ENCODE measurements at places on chromosomes 12 and 14.

DNA sequence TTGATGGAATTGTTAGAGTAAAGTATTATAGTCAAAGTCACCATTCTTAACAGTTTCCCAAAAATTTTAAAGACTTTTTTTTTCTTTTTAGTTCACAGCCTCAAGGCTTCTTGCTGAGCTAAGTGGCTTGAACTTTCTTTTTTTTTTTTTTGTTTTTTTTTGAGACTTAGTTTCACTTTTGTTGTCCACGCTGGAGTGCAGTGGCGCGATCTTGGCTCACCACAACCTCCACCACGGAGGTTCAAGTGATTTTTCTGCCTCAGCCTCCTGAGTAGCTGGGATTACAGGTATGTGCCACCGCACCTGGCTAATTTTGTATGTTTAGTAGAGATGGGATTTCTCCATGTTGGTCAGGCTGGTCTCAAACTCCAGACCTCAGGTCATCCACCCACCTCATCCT lies 92.8 kb downstream of the SETD3 start:
- peak; percentile 50 for DNase-seq

DNA sequence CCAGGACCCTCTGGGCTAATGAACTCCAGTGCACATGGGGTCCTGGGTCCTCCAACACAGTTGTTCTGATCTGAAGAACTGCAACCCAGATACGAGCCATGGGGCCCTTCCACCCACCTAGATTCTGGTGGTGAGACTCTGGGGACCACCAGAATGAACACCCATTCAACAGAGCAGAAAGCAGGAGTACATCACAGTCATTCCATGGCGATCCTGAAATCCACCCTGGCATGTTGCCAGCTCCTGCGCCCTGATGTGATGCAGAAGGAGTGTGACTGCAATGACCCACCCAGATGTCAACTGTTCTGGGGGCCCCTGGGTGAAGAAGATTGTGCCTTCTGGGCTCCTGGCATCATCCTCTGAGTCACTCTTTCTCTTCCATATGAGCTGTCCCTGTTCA lies 211.6 kb downstream of the KIF26A start:
- no peak for DNase-seq

- DNase-seq = no peak
Measured at GRCh38 chr14:95394297-95395097, 74.8 kb upstream of the CLMN start.

DNA sequence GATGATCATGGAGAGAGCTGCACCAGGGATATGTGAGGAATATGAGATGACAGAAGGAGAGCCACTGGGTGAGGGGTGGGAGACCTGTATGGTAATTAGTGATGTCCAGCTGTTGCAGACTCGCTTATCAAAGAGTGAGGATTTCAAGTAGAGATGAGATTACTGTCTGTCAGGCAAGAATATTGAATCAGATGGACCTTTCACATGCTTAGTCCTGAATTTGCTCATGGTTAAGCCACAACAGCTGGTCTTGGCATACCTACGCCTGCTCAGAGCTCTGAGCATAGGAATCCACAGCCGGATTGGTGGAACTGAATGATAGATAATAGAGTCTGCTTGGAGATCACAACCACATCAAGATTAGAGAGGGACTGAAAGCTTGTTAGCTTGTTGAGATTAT lies 115.2 kb upstream of the ARHGAP5 start:
- DNase-seq = no peak

DNA sequence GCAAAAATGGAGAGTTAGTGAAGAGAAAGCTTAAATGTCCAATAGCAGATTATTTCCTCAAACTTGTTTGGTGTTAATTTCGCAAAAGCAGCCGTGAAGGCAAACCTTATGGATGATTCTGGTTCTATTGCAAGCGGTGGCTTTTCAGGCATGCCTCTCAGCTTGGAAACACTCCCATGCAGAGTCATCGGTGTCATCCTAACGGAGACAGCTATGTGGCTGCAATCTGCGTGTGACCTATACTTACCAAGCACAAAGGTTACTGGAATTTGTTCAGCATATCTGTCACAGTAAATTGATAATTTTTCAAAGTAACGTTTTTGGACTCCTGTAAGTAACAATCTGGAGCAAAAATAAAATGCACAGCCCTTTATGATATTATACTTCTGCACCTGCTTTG lies 5.0 kb downstream of the BEST3 start:
- DNase-seq = no peak

- DNase-seq = peak; percentile 84
Measured at GRCh38 chr12:54853933-54854538, at the start of gene MUCL1. TSS of gene MUCL1 (plus strand) at chr12:54854516. CDS start at chr12:54854583, 67 bp downstream.

- DNase-seq = no peak
Measured at GRCh38 chr12:65566751-65567150, 257.5 kb upstream of the HMGA2 start.

Measured in activated CD8-positive, alpha-beta memory T cell treated with anti-CD3 and anti-CD28 coated beads, Interleukin-2, amount 10 ng/mL, durations not matched to agents 7 days and 5 days (primary cell).